ENCODE measurements at places on chromosomes 12 and 14.

DNA sequence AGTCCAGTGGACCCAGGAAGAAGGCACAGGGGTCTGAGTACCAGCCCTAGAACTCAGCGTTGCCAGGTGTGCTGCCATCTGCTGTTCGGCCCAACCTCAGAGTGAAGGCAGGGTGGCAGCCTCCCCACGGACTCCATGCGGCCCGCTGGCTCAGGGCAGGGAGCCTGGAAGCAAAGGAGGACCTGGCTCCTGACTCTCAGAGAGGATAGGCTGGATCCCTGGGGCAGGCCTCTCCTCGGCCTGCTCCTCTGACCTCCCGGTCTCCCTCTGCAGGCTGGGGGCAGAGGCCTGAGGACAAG is 10.1 kb downstream of the MCRS1 start:
- DNase-seq = peak; percentile 24

DNA sequence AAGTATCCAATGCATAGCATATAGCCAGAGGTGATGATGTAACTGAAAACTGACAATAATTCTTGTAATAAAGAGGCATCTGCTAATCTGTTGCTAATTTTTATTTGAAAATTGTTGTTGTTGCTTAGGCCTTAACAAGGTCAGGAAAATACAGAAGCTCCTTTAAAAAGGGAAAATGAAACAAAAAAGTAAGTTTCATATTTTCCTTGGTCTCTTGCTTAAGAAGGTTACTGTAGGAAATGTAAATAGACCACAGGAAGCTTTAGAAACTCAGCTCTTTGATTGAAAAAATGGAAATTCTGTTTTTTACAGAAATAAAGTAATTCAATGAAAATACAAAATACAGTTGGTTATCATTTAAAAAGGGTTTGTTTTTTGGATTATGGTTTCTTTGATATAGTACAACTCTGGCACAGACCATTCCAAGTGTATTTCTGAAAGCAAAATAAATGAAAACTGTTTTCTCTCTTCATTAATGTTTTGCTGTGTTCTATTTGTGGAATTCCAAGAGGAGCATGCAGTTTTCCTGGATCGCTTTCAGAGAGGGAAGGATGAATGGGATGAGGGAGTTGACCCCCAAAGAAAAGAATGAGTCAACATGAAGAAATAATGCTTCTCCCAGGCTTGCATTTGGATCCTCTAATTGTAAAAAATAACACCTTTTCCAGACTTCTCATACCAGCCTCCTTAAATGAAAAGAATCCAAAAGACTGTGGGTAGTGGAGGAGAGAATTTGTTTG is 398.0 kb upstream of the FAR2 start:
- no peak for DNase-seq

DNA sequence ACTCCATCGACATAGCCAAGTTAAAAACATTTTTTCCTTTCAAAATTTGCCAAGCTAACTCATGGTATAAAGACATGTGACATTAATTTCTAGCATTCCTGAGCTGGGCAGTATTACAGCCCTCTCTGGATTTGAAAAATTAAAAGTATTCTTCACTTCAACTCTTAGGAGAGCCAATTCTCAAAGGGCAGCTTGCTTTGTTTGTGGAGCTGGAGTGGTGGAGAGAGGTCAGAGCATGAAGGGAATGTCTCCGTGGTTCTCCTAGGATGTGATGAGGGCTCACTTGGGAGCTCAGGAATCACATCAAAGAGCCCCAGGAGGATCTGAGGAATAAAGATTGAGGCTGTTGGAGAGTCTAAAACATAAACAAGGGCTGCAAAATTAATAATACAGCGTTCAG is 46.9 kb upstream of the RGS6 start:
- no peak for DNase-seq

- no peak for DNase-seq
These were observed 3.6 kb downstream of the SLC2A14 start for GRCh38 chr12:7869137-7869536.
